CD4-positive, alpha-beta T cell treated with Interleukin-6 for 4 hours (primary cell): ENCODE measurements at places on chromosomes 1 and 21.

DNA sequence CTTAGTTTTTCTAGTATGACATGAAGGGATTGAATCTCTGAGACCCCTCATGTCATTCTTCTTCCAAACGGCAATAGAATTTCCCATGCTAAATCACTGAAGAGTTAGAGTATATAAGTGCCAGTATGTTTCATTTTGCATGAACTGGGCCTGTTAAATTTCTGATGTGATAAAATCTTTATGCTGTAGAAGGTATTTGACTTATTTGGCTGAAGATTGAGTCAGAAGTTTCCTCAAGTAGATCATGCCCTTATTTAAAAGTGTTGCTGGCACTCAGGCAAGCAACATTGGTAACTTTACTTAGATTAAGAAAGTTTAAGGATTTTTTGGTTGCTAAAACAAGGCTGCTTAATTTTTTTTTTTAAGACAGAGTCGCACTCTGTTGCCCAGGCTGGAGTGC, 13.3 kb downstream of the ATF6 start:
- no peak for DNase-seq

DNA sequence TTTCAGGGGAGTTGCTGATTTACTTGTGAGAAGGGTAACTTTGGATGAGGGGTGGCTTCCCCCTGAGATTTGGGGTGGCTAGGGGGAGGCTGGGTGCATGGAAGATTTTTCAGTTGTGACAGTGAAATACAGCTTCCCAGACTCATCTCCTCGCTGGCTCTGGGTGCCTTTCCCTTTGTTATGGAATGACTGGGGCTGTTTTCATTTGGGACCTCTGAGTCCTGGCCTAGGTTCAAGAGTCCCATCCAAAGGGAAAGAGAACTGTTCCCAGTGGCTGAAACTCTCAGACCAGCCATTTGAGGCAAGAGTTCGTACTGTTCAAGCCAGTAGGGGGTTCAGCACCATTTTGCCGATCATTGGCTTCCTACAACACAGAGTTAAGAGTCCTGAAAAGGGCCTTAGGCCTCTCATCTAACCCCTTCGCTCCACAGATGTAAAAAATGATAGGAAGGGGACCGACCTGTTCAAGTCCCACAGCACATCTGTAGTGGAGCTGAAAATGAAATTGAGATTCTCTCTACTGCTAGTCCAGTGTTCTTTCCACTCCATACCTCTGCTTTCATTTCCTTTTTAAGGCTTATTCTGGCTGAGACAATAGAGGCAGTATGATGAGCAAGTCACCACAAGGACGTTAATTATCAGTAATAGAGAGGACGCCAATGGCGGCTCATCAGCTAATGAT, 958 bp downstream of the DDR2 start:
- DNase-seq: no peak

DNA sequence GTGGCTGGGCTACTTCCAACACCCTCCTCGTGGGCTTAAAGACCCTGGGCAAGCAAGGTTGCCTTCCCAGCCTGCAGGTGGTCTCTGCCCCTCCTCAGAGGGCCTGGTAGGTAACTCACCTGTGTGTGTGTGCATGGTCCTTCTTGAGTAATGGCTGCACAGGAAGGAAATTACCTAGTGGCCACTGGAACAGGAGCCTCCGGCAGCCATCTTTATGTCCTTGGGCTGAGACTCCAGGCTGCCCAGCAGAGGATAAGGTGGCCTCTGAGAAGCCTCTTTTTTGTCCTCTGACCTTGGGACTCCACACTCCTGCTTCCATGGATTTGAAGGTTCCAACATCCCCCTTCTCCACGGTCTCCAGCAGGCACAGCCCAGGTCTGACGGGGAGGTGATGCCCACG, 20.0 kb downstream of the DRAXIN start:
- DNase-seq: no peak

- DNase-seq: peak; percentile 53
Measured at GRCh38 chr1:45299981-45300668, 26.6 kb upstream of the HPDL start.

- DNase-seq: no peak
Measured at GRCh38 chr1:205598841-205599668, 32.8 kb downstream of the ELK4 start.

GRCh38 chr21:33401630-33401992, 1.6 kb upstream of the IFNGR2 start:
- no peak for DNase-seq

DNA sequence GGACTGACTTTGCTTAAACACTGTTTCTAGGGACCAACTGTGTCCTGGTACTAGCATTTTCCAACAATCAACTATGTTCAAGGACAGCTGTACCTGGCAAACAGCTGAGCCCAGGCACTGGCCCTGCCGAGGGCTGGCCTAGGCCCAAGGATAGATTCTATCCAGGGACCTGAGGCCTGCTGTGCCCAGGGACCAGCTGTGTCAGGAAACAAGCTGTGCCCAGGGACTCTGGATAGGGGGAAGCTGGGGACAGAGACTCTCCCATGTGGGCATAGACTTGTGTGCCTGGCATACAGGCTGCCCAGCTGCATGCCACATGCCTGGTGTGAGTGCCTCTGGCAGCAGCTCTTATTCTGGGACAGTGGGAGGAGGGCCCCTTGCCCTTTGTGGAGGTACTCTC, 38.1 kb upstream of the POU3F1 start:
- no peak for DNase-seq

DNA sequence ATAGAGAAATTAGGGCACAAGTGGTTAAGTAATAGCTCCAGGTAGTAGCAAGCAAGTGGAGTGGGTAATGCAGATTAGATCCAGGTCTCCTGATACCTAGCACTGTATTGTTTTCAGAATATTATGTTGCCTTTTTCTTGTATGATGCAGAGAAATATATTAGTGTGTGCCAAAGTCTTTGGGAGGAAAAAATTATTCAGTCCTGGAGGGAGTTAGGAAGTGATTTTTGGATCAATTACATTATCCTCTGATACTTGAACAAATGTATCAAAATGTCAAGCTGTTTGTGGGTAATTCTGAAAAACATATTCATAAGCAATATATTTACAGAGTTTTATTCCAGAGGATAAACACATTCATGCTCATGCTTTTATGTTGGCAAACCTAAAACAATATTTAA, 28.8 kb downstream of the TSEN15 start:
- DNase-seq: no peak

- DNase-seq: no peak
Measured at GRCh38 chr1:206457408-206458120, 12.7 kb upstream of the IKBKE start.

DNA sequence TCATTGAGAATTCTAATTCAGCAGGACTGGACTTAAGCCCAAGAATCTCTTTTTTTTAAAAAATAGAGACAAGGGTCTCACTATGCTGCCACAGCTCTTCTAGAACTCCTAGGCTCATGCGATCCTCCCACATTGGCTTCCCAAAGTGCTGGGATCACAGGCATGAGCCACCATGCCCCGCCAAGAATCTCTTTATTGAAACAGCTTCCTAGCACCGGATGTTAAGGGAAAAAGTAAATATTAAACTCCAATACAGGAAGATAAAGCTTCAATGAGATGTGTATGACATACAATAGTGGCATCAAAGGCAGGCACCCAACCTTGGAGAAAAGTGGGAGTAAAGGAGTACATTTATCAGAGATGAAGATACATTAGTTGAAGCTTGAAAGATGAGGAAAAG, 25.5 kb downstream of the PUM1 start:
- DNase-seq: no peak

- DNase-seq: no peak
Measured at GRCh38 chr1:30315185-30315960, 408.0 kb downstream of the MATN1 start.

- peak; percentile 79 for DNase-seq
Measured at GRCh38 chr1:234408757-234409156, 35.5 kb downstream of the COA6 start.

DNA sequence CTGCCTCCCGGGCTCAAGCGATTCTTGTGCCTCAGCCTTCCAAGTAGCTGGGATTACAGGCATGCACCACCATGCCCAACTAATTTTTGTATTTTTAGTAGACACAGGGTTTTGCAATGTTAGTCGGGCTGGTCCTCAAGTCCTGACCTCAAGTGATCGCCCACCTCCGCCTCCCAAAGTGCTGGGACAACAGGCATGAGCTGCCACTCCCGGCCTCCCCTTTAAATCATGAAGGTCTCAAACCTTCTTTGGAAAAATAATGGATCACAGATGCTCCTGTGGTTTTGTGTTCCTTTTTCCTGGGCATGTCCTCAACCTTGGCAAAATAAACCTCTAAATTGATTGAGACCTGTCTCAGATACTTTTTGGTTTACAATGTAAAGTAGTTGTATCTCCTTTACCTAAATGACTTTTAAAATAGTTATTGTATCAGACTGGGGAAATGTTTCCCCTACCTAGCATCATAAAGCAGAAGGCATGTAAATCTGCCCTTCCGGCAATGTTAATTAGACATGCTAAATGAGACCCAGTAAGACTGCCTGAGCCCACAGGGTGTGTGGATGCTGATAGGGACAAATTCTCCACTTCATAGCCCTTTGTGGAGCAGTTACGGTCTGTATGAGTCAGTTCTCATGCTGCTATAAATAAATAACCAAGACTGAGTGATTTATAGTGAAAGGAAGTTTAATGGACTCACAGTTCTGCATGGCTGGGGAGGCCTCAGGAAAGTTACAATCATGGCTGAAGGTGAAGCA, 27.8 kb downstream of the CBR1 start:
- DNase-seq: no peak

GRCh38 chr1:93740601-93741031, 59.0 kb upstream of the BCAR3 start:
- DNase-seq: no peak

- DNase-seq: peak; percentile 41
Measured at GRCh38 chr21:35438643-35439404, 389.7 kb upstream of the RUNX1 start.

DNA sequence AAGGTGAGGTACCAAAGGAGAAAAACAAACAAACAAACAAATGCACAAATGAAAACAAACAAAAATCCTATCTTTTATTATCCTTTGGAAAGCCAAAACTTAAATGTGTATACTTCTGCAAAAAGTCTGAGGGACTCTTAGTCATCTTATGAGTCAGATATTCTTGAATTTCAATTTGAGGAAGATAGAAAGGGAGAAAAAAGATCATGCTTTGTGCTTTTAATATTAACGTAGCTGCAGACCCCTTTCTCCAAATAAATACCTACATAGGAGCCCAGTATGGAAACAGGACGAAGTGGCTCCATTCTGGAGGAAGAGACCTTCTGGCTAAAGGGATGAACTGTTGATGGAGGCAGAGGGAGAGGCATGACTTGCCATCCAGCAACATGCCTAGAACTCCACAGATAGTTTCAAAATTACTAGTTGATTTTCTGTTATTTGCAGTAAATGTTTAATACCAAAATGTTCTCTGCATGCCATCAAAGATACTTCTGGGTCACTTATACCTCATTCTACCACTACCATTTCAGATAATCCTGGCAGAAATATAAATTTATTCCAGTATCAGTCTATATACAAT, 25.4 kb downstream of the NUP210L start:
- DNase-seq: no peak

DNA sequence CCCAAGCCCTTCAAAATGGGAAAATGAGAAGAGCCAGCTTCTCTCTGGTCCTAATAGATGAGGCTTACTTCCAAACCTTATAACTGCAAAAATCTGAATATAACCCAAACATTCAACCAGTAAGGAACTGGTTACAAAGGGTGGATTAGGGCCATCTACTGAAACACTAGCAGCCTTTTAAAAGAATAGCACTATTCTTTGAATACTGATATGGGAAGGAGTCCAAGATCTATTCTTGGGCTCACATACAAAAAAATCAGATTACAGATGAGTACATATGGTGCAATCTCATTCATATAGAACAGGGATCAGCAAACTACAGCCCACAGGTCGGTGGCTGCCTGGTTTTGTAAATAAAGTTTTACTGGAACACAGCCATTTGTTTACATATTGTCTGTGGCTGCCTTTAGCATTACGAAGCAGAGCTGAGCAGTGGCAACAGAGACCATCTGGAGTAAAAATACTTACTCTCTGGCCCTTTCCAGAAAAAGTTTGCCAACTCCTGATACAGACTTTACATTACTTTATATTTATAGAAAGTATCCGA, 167.7 kb downstream of the ZSCAN20 start:
- no peak for DNase-seq

DNA sequence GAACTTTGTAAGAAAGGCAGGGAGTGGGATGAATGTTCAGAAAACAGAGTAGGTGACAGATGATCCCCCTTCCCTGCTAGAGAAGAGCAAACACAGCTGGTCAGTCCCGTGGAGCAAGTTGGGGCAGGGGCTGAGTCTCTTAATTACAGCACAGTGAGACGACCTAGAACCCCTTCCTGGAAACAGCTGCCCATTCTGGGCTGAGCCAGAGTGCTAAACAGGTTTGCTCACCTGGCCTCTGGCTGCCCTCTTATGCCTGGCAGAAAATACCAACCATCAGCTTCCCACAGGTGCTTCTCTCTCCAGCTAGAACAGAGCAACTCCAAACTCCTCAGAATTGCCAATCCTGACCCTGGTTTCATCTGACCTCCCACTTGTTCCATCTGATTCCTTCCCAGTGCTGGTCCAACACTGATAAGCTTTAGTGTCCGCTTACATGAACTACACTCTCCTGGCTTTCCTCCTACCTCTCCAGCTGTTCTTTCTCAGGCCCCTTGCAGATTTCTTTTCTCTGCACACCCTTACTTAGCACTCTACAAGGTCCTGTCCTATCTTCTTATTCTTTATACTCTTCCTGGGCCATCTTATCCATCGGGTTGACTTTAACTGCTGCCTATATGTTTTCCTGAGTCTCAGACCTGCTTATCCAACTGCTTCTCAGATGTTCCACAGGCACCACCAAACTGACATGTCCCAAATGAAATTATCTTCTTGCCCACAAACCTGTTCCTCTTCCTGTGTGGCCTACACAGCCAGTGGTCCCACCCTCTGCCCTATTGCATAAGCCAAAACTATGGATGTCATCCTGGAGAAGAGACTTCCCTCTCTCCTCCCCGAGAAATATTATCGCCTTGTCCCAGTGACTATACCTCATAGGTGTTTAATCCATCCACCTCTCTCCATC, 22.6 kb upstream of the COL9A2 start:
- DNase-seq: no peak

DNA sequence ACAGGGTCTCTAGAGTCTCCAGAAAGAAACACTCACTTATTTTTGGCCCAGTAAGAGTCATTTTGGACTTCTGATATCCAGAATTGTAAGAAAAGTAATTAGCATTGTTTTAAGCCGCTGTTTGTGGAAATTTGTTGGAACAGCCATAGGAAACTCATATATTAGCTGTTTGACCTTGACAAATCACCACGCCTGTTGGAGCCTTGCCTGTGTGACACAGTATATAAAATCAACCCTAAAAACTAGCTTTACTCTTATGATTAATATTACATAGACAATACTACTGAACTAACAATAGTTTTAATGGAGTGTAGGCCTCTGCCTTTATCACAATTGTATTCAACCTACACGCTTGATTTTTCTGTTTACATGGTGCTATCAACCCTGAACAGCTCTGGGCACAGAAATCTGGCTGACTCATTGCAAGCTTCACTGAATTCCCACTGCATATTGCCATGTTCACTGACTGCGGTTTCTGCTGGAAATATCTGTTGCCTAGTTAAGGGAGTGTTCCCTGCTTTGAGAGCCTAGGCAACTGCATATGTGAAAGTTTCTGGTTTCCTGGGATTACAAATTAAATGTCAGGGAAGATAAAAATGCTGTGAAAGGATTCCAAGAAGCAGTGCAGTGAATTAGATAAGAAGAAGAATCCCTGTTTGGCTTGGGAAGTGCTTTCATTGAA, 419.5 kb upstream of the DEPDC1 start:
- DNase-seq: no peak

GRCh38 chr1:1090424-1091343, 16.6 kb upstream of the RNF223 start:
- DNase-seq: no peak

GRCh38 chr1:177568622-177569021, 397.9 kb downstream of the BRINP2 start:
- no peak for DNase-seq

GRCh38 chr1:31788138-31788824, 24.1 kb upstream of the ADGRB2 start:
- DNase-seq: peak; percentile 92
